ENCODE measurements at places on chromosomes 12 and 14.

- DNase-seq, result no peak
These were observed 43.8 kb upstream of the BICD1 start for GRCh38 chr12:32062881-32063280.

DNA sequence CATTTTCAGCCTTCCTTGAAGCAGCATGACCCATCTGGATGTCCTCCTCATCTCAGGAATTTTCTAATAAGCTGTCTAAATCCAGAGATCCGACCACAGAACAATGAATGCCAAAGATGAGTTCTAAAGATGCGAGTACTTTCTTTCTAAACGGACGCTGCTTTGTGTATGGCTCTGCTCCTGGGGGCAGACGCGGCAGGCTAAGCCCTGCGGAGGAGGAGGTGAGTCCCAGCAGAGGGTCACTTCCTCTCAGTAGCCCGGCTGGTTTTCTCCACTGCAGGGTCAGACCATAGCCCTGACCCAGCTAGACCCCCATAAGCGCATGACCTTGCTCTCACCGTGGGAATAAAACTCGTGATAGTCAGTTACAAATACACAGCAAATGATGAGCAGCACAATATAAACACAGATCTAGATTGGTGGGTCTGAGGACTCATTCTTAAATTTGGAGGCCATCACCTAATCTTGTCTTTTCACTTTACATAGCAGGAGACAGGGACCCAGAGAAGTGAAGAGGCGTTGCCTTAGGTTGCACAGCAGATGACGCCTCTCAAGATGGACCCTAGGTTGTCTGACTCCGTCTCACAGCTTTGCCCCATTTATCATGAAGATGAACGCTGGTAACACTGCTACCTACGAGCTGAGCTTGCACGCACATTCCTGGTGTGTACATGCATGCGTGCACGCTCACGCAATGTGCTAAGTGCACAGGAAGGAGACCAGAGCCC, 16.6 kb downstream of the SSH1 start:
- DNase-seq, result no peak

DNA sequence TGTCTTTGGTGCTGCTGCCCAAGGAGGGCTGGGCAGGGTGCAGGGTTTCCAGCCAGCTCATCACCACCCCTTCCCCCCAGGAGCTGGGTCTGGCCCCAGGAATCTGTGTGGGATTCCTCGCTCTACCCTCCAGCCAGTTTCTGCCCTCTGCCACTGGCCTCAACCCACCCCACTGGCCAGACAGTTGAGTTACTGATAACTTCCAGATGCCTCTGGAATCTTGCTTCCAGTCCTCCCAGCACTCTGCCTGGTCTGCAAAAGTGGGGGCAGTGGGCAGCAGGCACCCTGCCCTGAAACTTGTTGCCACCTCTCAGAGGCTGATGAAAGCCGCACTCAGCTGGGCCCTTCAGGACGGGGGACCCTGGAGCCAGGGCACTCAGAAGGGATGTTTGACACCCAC, 20.1 kb upstream of the TBX3 start:
- DNase-seq, result no peak

DNA sequence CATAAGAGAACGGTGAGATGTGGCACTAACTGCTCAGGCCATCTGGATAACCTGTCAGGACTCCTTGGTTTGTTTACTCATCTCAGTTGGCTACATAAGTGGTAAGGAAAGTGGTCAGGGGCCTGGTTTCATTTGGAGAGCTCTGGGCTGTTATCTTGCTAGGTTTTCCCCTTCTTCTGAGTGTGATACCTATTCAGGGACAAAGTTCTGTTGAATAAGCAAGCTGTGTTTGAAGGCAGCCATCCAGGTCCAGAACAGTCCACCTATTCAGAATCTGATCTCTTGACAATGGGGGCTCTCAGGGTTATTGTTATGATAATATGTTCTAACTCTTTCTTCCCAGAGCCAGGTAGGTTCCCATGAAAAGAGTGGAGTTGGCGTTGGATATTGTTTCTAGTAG, 194.9 kb downstream of the PAH start:
- no peak for DNase-seq

GRCh38 chr14:66708267-66708666, 200.3 kb downstream of the GPHN start:
- no peak for DNase-seq

GRCh38 chr14:86777963-86778602, 1214.9 kb downstream of the GALC start:
- DNase-seq, result no peak

DNA sequence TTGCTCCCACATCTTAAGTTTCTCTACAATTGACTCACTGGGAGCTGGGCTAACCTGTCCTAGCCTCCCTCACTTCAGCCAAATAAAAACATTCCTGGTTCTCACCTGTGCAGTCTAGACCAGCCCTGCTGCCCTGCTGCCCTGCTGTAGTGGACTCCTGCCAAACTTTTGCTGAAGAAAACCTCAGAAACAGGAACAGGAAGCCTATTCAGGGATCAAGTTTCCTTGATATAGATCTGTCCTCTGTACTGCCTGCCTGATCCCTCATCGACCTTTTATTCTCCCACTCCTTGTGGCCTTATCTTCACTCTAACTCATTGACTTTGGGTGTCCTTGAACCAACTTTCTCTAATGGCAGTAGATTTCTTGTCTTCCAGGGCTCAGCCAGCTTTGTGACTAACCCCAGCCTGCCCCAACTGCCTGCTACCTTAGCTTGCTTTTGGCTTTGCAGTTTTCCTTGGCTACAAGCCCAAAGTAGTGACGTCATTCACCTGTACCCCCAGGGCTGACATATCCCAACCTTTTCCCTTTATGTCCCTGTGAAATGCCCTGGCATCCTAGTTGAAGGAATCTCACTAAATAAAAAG, 234.8 kb downstream of the DUSP6 start:
- DNase-seq, result no peak

- DNase-seq, result no peak
These were observed 115.0 kb upstream of the SRRM4 start for GRCh38 chr12:118866346-118866745.

DNA sequence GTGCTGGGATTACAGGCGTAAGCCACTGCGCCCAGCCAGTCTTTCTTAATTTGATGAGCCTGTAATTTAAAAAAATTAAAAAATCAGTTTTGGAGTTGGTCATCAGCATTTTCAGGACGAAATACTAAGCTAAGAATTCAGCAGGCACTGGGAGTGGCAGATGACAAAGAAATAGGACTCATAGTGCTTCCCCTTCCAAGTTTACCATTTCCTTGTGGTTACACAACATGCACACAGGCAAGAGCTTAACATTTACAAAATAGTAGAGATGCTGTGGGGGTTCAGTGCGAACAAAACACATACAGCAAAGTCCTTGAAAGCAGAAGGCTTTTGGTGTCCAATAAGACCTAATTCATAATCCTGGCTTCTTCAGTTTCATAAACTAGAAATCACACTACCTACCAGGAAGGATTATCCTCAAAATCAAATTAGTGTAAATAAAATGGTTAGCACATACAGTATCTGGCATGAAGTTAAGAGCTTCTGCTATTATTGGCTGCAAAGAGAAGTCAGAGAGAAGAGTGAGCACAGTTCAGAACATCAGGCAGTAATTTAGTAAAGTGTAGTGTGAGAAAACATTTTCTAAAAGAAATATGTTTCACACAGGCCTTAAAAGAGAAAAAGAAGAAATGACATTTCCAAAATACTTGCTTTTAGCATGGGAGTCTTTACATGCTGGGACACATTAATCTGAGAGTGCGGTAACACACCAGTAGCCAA, 22.2 kb upstream of the KIF21A start:
- no peak for DNase-seq

DNA sequence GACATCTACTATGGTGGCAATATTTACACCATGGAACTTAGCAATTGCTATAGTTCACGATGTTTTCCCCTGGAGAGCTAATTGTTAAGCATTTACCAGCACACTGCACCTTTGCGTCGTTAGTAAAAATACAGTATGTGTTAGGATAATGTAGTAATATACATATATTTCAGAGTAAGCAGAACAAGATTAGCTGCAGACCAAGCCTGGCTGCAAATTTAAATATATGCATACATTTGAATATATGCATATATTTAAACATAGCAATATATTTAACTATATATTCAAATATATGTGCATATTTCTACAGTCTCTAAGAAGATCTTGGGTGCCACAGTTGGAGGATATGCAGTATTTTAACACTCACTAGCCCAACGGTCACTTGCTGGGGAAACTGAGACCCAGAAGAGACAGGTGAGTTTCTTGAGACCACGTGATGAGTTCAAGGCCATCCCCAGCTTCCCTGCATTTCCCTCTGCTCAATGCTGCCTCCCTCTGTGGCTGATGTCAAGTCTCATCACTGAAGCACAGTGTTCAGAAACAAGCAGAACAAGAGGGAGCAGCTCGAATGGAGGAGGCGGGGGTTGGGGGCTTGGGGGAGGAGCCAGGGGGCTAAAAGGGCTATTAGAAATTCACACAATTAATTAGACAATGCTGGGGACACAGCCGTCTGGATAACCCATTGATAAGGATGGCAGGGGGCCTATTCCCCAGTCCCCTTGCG, 708.0 kb downstream of the MED13L start:
- DNase-seq, result no peak

DNA sequence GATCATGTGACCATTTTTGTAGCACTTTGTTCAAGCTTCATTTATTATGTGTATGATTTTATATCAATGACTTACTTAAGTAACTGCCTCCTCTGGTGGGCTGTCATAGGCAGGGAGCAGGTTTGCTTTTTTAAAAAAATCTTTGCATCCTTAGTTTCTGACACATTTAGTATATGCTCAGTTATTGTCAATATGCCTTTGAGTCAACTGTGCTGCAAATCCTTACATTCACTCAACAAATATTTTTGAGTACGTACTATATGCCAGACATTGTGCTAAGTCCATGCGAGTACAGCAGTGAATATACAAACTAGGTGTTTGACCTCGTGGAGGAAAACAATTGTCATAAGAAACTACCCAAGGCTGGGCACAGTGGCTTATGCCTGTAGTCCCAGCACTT, 4.4 kb upstream of the ANAPC5 start:
- DNase-seq, result no peak

DNA sequence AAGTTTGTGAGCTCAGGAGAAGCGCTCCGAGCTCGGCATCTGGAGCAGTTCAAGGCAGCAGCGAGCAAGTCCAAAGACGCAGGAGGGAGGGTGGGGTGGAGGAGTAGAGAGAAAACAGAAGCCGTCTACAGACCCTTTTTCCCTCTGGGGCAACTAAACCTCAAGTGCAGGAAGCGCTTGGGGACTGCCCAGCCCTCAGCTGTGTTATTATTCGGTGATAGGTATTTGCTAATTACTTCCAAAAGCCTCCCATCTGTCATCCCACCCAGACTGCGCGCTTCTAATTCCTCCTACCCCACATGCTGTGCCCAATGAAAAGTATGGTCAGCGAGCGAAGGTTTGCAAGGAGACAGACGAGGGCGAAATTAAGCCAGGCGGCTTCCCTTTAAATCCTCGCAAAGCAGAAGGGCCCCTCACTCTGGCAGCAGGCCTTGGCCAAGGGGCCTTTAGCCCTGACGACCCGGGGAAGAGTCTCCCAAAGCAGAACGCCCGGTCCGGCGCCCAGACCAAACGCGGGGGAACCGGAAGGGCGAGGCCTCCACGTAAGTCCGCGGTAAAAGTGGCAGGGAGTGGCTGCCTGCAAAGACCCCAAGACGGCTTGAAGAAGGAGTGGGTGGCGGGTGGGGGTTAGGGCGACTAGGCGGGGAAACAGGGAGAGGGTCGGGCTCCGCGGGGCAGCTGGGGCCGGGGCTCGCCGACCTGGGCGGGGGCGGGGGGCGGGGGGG, 507 bp upstream of the CD9 start:
- DNase-seq, result no peak

- peak; percentile 66 for DNase-seq
These were observed 3.0 kb downstream of the GZMB start for GRCh38 chr14:24630872-24631477.

GRCh38 chr12:72493407-72493806, 221.2 kb downstream of the TRHDE start:
- DNase-seq, result no peak

DNA sequence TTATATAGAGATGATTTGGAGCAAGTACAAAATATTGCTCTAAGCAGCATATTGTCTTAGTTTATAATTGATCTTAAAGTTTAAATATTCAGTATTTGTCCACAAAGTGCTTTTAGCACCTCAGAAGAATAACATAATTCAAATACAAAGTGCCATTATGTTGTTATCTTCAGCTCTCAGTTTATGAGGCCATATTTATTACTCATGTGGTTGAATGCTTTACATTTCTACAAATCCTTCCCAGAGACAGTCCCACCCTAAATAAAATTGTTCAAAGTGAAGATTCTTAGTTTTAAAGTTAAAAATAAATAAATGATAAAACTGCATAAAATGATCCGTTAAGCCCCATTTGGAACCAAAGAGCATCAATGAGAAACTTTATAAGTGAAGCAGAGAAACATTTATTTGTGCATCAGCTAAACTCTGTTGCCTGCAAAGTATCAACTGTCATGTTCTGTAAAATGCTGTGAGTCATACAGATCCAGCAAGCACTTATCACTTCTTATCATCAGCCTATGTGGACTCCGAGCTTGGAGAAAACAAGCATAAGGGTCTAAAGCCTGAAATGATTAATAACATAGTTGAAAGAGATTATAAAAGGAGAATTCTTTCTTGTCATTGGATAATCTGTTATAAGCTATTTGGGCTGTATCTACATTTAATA, 218.9 kb downstream of the ADAMTS20 start:
- DNase-seq, result no peak

- DNase-seq, result peak; percentile 89
These were observed 39.8 kb downstream of the IFNG start for GRCh38 chr12:68119724-68120211.

GRCh38 chr14:90695997-90696660, 120.1 kb downstream of the TTC7B start:
- no peak for DNase-seq

- no peak for DNase-seq
These were observed 100.0 kb downstream of the PRKCH start for GRCh38 chr14:61421212-61421923.

DNA sequence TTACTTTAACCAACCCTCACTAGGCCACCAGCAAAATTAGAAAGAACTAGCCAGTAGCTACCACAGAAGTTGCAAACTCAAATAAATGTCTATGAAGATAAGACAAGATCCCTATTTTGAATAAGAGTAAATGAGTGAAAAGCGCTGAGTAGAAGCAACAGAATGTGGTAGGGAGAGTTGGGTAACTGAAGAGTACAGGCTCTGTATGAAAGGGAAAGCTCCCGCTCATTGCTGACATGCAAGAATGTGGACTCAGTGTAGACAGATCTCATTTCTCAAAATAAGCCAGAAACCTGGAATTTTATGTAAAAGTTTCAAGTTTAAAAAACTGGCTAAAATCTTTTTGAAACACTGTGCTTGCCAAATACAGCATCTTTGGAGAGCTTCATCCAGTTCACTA, 63.9 kb downstream of the NAV3 start:
- DNase-seq, result no peak
